ENCODE measurements at places on chromosomes 1 and 21.

GRCh38 chr1:157868654-157869053 is 27.0 kb upstream of the CD5L start:
- DNase-seq, result no peak

- DNase-seq, result peak; percentile 48
Observed at GRCh38 chr1:84619383-84620102, 45.3 kb upstream of the CTBS start.

GRCh38 chr1:65020774-65021173 is 54.4 kb upstream of the JAK1 start:
- DNase-seq, result no peak

- no peak for DNase-seq
Observed at GRCh38 chr1:184513966-184514365, 127.1 kb downstream of the C1orf21 start.

- no peak for DNase-seq
Observed at GRCh38 chr1:61053712-61054600, 28.4 kb upstream of the NFIA start.

GRCh38 chr1:225435076-225435475 is 7.2 kb upstream of the LBR start:
- no peak for DNase-seq

DNA sequence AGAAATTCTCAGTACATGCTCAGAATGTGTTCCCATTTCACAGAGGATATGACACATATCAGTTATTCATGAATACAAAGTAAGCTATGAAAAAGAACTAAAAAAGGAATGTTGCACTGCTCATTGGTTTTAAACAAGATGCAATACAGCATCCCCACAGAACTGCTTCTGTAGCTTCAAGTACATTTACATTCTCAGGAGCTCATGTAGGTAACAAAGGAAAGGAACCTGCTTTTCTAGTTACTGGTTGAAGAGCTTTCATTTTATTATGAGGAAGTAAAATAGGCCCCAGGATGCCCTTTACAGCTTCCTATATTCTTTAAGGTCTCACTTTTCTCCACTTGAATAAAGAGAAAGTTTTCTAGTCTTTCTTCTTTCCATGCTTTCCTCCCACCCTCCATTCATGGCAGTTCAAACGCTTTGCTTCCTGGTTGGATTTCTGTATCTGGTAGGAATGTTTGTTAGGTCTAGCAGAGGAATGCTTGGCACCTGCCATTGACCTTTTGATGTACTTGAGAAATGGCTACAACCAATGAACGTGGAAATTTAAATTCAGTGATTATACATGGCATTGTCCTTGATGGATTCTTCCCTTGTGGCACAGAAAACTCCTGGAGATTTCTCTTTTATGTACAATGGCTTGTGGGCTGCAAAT is 27.1 kb upstream of the KCNK2 start:
- no peak for DNase-seq

DNA sequence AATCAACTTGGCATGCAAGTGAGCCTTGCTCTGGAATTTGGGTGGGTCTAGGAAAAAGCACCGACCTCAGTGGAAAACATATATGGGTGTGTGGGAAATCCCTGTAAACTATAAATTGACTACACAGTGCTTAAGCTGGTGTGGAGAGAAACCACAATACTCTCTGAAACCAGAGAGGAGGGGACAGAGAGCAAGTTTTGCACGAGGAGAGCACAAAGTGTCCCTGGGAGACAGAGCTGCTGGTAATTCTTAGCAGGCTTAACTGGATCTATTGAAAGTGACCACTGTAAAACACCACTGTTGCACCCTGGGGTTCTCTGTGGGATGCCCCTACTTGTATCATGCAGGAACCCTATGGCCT is 12.8 kb downstream of the KCNJ15 start:
- no peak for DNase-seq

- DNase-seq, result no peak
Observed at GRCh38 chr1:248891758-248892157, 14.3 kb upstream of the PGBD2 start.

- no peak for DNase-seq
Observed at GRCh38 chr1:192945390-192946130, 113.6 kb downstream of the UCHL5 start.

DNA sequence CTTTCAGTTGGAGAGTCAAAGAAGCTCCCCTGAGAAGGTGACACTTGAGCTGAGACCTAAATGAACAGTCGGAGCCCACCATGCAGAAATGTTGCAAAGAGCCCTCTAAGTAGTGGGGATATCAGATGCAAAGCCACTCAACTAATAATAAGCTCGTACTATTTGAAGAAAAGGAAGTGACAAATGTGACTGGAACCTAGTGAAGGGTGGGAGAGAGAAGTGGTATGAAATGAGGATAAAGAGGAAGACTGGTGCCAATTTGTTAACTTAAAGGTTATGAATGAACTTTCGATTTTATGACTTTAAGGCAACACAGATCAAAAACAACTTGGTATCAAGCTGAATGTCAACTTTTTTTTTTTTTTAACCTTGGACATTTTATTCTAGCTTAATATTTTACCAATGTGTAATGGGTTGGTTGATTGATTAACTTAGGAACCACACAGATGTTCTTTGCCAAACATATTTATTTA is 14.7 kb downstream of the LYPLAL1 start:
- no peak for DNase-seq

GRCh38 chr1:159509440-159510228 is 26.2 kb downstream of the OR10J5 start:
- no peak for DNase-seq

DNA sequence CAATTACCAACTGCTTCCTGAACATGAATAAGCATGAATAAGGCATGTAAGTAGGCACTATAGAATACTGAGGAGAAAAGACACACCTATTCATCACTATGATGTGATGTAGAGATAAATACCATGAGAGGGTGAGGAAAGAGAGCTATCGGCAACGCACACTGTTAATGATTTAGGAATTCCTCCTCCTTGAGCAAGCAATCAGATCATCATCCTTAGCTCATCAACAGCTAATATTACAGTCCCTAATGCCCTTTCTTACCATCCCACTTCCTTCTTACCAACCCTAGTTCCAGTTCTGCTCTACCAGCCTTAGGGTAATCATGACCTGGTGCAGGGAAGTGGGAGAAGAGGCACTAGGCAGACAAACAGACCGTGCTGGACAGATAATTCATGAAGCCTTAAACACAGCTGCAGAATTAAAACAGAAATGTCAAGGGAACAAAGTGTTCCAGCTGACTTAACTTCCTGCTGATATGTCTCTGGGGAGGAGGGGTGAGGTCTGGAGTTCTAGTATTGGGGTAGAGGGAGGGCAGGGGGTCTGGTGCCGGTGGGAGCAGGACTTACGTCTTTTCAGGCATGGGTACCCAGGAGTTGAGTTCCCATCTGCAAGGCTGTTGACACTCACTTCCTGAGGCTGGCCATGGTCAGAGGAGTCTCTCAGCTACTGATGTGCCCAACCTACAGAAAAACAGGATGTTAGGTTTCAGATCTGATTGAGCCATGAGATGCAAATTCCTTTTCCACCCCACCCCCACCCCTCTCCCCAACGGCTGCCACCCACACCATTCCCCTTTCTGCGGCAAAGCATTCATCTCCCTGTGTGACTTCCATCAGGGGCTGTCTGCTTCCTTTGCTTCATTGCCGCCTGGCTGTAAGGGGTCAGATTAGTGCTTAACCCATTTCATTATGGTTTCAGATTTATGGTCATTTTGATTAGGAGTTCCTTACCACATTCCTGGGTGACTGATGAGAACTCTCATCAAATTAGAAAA is 12.6 kb upstream of the RCSD1 start:
- no peak for DNase-seq

DNA sequence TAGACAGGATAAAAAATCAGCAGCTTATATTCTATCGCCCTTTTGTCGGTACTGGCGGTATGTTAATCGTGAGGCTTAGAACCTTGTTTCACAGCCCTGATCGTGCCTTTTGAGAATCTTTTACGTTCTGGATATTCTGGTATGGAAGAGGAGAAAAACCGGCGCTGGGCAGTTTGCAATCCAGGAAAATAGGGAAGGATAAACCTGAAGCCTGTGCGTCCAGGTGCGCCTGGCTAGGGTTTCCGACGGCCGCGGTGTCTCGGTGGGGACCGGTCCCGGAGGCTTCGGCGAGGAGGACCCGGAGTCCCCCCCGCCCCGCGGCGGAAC is 258 bp upstream of the SYPL2 start:
- DNase-seq, result no peak

- no peak for DNase-seq
Observed at GRCh38 chr1:228706305-228706704, 29.0 kb upstream of the RHOU start.

DNA sequence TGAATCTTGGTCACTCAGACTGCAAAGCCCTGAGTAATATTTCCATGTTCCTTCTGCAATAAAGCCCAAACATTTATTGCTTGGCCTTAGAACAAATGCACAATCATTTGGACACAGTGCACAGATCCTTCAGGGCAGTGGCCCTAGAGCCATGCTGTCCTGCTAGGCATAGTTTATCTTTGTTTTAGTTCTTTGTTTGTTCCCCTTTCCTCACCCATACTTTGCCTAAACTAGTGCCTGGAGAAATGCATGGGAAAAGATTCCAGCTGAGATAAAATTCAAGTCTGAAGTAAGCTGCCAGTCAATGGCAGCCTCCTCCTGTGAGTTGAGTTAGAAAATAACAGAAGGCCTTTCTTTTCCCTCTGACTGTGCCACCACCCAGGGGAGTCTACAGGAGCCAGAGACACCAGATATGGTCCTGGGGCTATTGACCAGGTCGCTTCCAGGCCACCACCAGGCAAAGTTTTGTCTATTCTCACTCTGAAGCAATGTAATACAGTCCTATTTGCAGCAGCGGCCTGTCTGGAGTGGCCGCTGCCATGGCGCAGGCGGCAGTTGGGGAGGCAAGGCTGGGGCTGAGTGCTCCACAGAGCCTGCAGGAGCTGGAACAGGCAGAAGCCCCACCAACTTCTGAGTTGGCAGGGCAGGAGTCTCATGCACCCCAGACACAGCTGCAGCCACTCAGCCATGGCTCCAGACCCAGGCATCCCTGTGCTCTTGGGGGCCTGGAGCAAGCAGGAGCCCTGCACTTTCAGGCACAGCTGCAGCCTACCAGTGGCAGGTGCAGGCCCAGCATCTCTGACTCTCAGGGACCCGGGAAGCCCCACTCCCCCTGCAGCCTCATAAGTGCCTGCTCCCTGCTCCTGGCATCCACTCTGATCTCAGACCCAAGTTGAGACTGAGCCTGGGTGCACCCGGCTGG is 258.6 kb downstream of the GPATCH2 start:
- no peak for DNase-seq

GRCh38 chr21:35840197-35840799 is 220.0 kb downstream of the SETD4 start:
- peak; percentile 36 for DNase-seq

GRCh38 chr21:15112858-15113257 is 48.1 kb upstream of the NRIP1 start:
- no peak for DNase-seq

GRCh38 chr21:16976193-16976592 is 536.6 kb upstream of the CXADR start:
- no peak for DNase-seq

DNA sequence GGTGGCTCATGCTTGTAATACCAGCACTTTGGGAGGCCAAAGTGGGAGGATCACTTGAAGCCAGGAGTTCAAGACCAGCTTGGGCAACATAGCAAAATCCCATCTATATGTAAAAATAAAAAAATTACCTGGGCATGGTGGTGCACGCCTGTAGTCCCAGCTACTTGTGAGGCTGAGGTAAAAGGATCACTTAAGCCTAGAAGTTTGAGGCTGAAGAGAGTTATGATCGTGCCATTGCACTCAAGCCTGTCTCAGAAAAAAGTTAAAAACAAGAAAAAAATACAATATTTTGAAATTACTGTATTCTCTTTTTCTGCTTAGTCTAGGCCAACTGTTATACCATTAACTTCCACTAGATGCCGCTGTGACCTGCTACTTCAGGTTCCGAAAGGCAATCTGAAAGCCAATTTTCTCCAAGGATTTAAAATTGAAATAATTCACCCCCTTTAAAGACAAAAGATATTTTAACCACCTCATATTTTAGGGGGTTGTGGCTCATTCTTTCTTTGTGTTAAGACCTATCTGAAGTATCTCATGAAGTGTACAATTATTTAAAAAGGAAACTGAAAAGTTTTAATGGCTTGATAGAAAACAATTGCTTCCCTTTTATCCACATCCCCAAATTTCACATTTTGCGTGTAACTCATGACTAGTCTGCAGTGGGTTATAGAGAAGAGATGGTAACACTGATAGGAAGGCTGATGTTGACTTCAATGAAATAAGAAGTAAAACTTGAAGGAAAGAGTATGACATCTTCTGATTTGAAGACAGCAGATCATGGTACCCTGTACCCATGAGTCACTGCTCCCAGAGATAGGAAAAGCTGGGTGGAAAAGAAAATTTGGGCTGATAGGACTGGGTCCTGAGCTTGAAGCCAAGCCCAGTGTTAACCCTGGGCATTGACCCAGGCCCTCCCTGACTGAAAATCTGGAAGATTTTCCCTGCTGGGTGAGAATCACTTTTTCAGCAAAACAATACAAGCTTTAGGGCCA is 24.4 kb upstream of the CLDN14 start:
- peak; percentile 5 for DNase-seq

DNA sequence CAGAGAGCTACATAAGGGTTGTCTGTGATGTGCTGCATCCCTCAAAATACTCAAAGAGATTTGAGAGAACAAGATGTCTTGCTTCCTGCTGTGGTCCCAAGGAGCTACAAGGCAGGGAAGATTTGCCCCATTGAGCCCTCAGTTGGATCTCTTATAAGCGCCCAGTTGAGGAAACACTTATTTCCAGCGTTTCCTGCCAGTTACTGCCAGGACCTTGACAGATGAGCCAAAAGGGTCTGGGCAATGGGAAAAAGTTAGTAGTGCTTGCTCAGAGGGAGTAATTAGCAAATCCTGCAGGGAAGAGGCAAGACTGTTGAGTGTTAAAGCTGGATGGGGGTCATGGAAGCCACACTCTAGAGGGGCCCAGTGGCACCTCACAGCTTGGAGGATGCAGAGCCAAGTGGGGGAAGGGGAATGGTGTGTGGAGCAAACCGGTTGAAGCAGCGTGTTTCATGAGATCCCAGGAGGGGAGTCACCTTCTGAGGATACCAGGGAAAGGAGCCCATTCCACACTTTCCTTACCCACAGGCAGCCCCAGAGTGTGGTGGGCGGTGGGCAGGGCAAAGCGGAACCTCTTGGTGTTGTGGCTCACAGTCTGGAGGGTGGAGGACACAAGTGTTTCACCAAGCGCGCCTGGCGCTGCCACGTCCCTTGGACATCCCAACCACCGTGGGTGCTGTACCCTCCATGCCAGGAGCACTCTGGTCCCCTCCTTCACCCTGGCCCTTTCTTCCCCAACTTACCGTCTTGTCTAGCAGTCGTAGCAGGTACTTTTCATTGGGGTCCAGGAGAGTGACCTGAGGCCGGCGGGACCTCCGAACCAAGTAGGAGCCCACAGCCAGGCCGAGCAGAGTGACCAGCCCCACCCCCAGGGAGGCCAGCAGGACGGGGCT is 805 bp downstream of the CYB5R1 start:
- DNase-seq, result no peak

GRCh38 chr1:67118646-67119045 is 16.1 kb downstream of the C1orf141 start:
- no peak for DNase-seq

GRCh38 chr1:41390166-41390565 is 28.9 kb downstream of the FOXO6 start:
- no peak for DNase-seq
